ENCODE measurements at places on chromosomes 12 and 14. TPM values are rescaled to one million over a fixed set of nuclear protein-coding genes. Genes with fewer than 3 reads are reported as not detected.

RHOJ gene
- total RNA-seq: 0.65 TPM

CD163 gene
- 64.0 TPM for total RNA-seq

SLC17A8 gene
- not detected for total RNA-seq

CLEC14A gene
- total RNA-seq: 20.8 TPM

TRIM9 gene
- 3.0 TPM for total RNA-seq

ACTR10 gene
- total RNA-seq: 48.7 TPM

KRT3 gene
- not detected for total RNA-seq

DNA sequence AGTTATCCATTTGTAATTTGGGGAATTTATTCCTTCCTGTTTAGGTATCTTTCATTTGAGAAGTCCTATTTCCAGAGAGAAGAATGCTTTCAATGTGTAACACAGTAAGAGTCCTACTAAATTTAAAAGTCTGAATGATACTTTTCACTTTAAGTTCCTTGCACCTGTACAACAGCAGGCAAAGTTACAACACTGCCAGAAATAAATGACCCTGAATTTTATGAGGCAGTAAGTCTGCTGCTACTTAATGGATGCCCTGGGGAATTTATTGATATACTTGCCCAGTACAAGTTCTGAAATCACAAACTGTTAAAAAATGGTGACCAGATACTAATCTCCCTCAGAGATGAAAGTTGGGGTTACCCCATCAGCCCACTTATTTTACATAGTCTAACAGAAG, 53.1 kb downstream of the NTS start:
- DNase-seq: no peak

DNA sequence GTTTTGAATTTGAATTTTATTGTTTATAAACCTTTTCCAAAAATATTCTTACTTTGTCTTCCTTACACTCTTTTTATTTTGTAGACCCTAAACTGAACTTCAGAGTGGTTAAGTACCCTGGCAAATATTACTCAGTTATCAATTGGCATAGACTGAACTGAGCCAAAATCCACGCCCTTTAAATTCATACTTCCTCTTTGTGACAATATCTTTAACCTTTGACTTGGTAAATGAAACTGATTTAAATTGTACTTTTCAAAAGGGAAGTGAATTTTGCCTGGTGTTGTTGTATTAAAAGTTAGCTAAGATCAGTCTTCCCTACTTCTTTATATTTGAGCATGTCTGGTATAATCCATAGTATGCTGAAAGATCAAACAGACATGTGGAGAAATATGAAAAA, 184.3 kb upstream of the USP15 start:
- DNase-seq: no peak

DNA sequence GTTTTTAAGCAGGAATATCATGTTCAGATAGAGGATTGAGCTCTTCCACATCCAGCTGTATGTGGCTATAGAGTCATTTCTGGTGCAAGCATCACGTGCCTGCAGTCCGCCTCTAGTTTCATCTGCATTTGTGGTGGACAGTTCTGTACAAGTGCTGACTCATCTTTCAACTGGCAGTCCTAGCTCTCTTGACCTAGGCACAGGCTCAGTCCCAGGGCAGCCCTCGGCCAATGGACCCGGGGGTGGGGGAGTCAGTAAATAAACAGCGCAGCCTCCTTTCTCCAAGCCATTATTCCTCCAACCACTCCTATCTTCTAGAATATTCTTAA, 41.8 kb upstream of the FRMD6 start:
- DNase-seq: no peak

- no peak for DNase-seq
Measured at GRCh38 chr12:63928305-63928704, 83.8 kb downstream of the SRGAP1 start.

DNA sequence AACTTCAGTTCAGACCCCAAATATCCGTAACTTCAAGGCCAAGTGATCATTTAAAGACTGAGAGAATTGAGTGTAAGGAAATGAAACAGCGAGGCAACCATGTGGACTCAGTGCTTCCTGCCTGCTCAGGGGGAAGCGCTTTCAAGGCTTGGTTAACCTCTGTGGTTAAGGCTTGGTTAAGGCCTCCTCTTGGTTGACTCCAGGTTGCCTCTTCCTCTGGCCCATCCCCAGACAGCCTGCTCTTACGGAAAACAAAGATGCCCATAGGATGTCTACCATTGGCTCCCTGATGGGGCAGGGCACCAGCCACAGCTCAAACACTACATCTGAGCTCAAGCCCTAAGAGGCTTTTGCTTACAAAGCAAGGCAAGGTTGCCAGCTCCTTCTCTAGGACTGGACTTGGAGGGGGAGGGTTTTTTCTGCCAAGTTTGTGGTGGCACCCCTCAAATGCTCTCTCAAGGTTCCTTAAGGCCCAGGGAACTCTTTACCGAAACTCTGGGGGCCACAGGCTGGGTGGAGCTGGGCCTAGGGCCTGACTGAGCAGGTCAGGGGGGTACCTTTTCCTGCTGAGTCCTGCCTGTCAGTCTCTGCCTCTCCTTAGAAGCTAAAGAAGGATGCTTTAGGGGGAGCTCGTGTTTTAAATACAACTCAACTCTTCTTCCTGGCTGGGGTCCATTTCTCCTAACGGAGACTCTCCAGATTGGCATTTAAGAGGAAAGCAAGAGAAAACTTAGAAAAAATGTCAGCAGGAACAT, 13.7 kb downstream of the COL2A1 start:
- DNase-seq: no peak

DNA sequence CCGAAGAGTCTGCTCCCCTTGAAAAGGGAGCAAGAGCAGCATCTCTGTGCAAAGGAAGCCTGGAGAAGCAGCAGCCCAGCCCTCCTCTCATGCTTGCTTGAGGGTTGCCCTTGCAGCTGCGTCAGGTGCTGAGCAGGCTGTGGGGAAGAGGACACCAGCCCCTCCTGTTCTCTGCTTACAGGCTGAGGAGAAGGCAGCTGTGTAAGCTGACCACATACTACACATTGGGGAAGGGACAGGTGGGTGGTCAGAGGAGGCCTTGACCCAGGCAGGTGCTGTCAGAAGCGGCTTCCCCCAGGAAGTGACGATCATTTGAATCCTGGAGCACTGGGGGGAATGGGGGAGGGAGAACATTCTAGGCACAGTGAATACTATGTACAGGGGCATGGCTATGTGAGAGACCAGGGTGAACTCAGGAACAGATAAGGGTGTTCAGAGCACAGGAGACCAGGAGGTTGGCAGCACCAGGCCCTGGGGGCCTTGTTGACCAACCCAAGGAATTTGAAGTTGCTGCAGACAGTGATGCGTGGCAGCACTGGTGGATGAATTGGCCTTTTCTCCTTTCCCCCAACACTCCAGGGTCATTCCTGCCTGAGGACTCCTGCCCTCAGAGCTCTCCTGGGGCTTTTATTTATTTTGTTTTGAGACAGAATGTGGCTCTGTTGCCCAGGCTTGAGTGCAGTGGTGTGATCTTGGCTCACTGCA, 2.7 kb upstream of the KLC1 start:
- DNase-seq: no peak

Measured in lower leg skin (tissue), 4 donors.